Activated CD4-positive, alpha-beta T cell treated with anti-CD3 and anti-CD28 coated beads, Interleukin-2, amount 50 U/mL, for 24 hours (primary cell): ENCODE measurements at places on chromosomes 5 and 9.

DNA sequence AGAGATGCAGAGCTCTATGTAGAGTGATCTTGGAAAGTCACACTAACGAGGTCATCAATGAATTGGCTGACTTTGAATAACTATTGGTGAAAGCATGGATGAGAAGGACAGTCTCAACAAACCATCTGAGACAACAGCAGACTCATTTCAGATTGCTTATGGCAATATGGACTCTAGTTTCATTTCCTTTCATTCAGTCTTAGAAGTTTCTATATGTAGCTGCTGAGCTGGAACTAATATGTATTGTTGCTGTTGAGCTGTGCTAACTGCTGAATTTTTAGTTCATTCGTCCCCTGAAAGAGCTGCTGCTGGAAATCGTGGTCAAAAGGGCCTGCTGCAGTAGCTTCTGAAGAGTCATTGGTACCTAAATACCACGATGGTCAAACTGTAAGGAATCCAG is 31.3 kb downstream of the TNFSF15 start:
- no peak for DNase-seq

- no peak for DNase-seq
Measured at GRCh38 chr9:136645352-136645902, 17.3 kb upstream of the EGFL7 start.

- no peak for DNase-seq
Measured at GRCh38 chr9:135056541-135056940, 30.9 kb upstream of the OLFM1 start.

GRCh38 chr9:130692321-130692720 is 1.3 kb upstream of the EXOSC2 start:
- DNase-seq = no peak

GRCh38 chr9:114132550-114132918 is 22.8 kb upstream of the COL27A1 start:
- DNase-seq = no peak

- no peak for DNase-seq
Measured at GRCh38 chr5:142600611-142601358, 85.1 kb downstream of the FGF1 start.

DNA sequence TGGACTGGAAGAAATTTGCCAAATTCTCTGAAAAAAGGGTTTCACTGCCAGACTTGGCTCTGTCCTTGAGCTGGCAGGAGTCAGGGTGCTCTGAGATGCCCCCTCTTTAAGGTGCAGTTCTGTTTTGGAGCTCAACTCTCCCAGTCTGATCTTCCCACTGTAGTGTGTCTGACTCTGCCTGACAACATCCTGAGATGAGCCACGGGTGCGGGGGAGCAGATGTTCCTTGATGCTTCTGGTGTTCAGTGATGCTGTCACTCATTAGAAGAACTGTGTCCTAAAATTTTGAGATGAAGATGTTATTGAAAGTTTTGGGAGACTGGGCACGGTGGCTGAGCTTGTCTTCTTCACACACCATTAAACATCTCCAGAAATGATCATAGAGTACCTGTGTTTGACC is 78.2 kb downstream of the BASP1 start:
- no peak for DNase-seq

DNA sequence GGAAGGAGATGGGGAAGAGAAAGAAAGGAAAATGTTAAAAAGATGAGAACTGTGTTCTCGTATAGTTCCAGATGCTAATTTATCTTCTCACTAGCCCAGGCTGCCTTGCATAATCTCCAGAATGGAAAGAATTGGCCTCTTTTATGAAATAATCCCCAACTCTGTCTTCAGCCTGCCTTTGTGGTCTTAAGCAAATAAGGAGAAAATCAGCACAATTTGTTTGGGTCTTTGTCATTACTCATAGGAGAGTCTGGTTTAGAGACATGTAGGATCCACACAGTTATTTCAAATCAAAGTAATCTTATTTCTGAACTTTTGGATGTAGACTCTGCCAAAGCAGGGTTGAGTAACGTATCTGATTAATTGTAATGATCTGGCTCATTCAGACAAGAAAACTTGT is 50.7 kb upstream of the CAMK4 start:
- no peak for DNase-seq
